NCI-H187 (cell line): ENCODE measurements at places on chromosomes 16 and 17.

DNA sequence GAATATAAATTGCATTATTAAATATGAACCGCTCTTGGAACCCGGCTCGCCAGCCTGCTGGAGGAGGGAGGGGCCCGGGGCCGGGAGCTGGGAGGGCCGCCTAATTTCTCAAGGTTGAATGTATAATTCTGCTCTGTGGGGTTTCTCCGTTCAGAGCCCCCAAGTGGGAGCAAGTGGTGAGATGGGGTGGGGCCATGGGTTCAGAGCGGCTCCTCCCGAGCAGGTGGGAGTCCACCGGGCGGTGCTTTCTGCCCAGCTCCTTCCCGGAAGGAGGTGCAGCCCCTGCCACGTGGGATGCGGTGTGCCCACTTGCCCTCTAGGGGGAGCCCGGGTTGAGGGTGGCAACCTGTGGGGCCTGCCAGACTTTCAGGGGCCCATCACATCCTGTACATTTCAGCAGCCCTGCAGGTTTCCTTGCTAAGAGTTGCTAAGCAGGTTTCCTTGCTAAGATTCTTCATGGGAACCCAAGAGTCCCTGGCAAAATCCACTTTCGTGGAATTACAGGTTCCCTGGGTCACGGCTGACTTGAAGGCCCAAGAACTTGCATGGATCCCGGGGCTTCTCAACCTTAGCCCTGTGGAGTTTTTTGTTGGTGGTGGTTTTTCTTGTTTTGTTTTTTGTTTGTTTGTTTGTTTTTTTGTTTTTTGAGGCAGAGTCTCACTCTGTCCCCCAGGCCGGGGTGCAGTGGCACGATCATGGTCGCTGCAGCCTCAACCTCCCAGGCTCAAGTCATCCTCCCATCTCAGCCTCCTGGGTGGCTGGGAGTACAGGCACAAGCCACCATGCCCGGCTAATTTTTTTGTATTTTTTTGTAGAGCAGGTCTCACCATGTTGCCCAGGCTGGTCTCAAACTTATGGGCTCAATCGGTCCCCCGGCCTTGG is 196.7 kb upstream of the GSE1 start:
- DNase-seq, result no peak

GRCh38 chr17:44335564-44335963 is 9.5 kb upstream of the GRN start:
- no peak for DNase-seq

DNA sequence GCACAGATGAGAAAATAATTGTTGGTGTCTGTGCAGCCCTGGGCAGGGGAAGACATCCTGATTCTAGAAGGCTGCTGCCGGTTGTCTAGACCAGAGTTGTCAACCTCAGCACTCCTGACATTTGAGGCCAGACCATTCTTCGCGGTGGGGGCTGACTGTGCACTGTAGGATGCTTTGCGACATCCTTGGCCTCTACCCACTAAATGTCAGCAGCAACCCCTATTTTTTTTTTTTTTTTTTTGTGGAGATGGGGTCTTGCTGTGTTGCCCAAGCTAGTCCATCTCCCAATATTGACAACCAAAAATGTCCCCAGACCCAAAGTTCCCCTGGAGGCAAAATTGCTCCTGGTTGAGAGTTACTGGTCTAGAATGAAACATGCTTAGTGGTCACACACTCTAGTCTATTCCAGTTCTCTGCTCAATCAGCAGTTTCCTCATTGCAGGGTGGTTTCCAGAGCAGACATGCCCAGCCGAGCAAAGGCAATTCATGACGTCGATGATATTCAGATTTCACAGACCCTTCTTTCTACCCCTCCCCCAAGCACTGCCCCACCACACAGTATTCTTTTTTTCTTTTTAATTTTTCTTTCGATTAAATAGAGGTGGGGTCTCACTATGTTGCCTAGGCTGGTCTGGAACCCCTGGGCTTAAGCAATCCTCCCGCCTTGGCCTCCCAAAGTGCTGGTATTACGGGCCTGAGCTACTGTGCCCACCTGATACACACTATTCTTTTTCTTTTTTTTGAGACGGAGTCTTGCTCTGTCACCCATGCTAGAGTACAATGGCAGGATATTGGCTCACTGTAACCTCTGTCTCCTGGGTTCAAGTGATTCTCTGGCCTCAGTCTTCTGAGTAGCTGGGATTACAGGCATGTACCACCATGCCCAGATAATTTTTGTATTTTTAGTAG is 9.0 kb downstream of the C17orf99 start:
- DNase-seq, result no peak

DNA sequence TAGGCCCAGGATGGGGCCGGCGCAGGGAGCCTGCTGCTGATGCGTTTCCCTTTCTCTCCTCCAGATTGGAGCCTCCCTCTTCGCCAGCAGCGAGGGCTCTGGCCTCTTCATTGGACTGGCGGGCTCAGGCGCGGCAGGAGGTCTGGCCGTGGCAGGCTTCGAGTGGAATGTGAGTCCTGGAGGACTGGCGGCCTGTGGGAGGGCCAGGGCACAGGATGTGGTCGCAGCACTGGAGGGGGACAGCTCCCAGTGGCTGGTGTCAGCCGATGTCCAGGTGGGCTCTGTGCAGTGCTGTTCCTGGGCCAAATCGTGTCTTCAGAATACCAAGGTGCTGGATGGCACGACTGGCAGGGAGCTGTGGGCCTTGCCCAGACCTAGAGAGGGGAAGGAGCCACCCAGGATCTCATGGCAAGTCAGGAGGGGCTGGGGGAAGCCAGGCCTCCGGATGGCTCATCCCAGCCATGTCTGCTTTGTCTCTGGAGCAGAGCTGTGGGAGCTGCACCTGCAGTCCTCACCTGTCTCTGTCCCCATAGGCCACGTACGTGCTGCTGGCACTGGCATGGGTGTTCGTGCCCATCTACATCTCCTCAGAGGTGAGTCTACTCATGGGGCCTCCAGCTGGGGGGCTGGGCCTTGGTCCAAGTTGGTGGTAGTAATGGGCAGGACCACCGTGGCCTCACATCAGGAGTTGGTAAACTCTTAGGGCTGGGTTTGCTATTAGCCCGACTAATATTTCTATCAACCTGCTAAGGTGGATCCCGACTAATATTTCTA is 7.3 kb downstream of the SLC5A10 start:
- DNase-seq, result no peak
